Lower lobe of right lung (tissue), 2 donors: ENCODE measurements at places on chromosomes 6 and 20.

- DNase-seq = no peak
These were observed 107.1 kb downstream of the ARID1B start for GRCh38 chr6:156884306-156884705.

- DNase-seq = no peak
These were observed 54.9 kb downstream of the ANKRD6 start for GRCh38 chr6:89487864-89488263.

DNA sequence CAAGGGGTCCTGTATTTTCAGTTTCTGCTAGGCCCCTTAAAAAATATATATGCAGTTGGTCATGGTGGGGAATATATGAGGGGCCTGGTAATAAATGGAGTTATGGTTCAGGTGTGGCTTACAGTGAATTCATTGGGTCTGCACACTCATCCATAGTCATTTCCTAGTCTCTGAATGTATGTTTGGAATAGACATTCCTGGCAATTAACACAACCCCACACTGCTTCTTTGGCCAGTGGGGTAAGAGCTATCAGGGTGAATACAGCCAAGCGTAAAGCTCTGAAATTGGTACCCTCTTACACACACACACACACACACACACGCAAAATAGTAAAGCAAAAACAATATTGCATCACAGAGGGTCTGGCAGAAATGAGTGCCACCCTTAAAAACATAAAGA is 56.5 kb downstream of the QRSL1 start:
- no peak for DNase-seq

GRCh38 chr6:131685266-131685780 is 15.9 kb downstream of the OR2A4 start:
- no peak for DNase-seq

DNA sequence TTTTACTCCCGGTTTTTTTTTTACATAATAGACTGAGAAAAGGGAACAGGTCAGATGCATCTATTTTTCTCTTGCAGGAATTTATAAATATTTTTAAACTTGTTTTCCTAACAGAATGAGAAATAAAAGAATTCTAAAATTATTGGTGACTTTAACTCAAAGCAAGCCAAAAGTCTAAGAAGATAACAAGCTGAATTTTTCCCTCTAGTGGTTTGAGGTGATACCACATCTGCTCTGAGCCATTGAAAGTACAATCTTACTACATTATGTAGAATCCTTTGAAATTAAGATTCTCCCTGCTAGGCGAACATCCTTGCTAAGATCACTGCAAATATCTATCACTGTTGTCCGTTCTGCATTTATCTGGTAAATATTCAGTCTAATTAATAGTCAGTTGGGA is 10.7 kb upstream of the STMND1 start:
- DNase-seq = no peak

- no peak for DNase-seq
These were observed 11.9 kb downstream of the ASF1A start for GRCh38 chr6:118905851-118906250.

DNA sequence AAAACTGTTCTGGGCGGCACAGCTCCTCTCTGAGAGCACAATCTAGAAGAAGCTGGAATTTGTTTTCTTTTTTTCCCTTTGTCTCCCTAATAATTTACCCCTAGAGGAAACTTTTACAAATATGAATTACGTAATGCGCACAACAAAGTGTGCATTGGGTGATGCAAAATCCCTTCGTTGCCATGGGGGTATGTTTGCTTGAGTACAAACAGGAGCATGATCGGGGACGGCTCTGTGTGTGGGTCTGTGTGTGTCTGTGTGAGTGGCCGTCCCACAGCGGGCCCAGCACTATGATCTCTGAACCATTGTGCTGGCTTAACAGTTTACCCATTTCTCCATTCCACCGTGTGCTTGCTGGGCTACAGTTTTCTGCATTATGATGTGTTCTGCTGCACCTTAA is 278.2 kb downstream of the CDC5L start:
- DNase-seq = no peak

GRCh38 chr6:129911732-129912131 is 50.6 kb upstream of the TMEM244 start:
- DNase-seq = no peak

DNA sequence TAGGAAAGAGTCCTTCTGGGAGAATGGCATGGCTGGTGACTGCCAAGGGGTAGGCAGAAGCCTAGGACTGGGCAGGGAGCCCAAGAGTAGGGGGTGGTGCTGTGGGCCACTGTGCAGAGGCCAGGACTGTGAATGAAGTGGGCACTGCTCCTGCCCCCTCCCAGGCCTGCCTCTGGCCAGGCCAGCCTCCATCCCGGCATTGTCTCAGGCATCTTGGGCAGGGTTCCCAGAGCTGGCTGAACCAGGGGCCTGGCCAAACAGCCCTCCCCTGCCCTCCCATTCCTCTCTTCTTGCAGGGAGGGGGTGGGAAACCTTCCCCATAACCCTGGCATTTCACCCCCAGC is 81.6 kb downstream of the MRPL14 start:
- DNase-seq = peak; percentile 37

DNA sequence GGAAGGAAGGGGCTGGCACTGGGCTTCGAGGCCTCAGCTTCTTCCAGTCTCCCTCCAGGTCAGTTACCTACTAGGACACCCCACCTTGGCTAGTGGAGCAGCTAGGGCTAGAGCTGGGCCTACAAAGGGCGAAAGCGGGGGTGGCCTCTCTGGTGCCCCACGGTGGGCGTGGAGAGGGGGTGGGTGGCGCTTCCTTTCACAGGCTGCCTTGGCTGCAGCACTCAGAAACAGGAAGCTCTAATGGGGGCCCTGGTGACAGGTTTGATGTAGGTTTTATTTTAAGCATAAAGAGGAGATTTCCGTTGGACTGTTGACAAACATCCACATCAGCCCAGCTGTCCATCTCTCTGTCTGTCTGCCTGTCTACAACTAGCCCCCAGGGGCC is 13.4 kb downstream of the FAM110A start:
- DNase-seq = peak; percentile 63

DNA sequence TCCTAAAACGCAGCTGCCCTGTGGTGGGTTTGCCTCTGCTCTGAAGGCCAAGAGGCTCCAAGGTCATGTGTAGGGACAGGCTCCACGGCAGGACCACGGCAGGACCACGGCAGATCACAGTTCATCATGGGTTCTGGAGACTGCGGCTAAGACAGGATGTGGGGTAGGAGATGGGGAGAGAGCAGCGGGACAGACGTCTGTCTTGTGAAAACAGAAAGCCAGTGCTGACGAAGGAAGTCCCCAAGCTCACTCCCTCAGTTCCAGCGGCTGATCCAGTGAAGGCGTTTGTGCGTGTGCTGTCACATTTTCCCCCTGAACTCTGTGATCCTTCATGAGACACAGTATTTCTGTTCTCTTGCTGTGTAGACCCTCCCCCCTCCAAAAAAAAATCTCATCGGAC is 67.9 kb upstream of the PTGIS start:
- DNase-seq = no peak

DNA sequence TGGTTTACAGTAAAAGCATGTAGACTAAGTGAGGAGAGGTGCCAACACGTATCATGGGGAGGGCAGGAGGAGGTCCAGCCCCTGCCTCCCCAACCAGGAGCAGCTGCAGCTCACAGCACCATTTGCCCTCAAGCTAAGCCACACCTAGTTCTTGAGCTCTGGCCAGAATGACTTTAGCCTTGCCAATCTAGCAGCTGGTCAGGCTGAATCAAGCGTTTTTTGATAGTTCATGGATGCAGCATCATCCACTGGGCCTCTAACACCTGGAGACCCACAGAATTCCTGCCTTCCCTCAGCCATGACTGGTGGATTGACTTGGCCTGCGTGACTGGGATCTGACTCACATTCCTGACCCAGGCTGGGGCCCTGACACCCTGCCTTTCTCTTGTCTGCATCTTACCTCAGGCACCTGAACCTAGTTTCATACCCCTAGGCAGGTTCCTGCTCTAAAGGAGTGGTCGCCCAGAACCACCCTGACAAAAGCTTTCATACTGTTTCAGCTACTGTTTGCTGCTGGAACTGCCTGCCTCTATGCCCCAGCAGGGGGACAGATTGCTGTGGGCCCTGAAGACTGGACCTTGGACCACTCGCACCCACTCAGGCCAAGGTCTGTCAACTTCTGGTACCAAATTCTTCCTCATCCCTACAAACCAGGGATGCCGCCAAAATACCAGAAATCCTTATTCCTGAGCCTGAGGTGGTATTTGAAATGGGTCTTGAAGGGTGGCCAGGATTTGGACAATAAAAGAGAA is 122.3 kb downstream of the QRSL1 start:
- no peak for DNase-seq

GRCh38 chr20:60760256-60761000 is 491.6 kb upstream of the CDH4 start:
- DNase-seq = no peak

DNA sequence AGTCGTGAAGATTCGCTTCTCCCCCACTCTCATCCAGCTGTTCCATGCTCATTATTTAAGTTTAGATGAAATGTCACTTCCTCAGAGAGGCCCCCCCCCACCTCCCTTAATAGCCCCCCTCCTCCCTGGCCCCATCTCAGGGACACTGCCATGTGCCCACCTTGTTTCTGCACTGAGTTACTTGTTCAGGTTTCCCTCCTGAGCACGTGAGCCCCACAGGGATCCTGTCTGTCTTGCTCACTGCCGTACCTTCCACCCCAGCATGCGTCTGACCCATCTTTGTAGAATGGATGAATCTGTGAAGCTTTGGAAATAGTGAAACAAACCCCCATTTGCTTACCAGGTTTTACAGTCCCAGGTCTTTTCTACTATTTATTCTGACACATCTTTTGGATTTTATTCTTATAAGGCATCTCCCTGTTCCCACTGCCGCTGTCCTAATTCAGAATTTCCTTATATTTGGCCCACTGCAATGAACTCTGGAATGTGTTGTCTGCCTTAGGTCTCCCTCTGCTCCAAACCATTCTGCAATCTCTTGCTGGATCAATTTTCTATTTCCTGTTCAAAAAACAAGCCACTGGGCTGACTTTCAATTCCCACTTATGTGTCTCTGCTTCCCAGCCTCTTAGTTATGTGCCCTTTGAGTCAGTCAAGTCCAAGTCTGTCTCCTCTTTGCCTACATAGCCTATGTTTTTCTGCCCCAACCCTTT is 136.5 kb upstream of the ECI2 start:
- no peak for DNase-seq

DNA sequence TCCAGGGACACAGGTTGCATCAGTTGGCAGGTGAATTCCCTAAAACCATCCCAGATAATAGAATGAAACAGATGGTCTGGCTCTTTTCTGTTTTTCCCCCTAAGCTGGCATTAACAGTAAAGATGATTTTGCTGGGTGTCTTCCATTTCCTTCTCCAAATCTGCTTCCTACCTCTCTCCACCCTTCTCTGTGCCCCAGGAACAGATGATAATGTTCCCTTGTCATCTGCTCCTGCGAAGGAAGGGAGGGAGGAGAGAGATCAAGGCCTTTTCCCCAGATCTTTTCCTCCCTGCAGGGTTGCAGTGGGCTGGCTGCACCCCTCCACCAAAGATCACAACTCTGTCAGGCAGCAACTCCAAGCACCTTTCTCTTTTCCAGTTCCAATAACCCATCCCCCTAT is 156.5 kb upstream of the PRDM1 start:
- DNase-seq = no peak

- no peak for DNase-seq
These were observed 43.6 kb downstream of the CDYL start for GRCh38 chr6:4819706-4820283.
